ENCODE measurements at places on chromosomes 7 and 10.
A peak's percentile ranks its signal among the peaks of the same experiment; 100 is the strongest.

- no peak for DNase-seq
These were observed 479.2 kb downstream of the HTR7 start for GRCh38 chr10:90378524-90379076.

DNA sequence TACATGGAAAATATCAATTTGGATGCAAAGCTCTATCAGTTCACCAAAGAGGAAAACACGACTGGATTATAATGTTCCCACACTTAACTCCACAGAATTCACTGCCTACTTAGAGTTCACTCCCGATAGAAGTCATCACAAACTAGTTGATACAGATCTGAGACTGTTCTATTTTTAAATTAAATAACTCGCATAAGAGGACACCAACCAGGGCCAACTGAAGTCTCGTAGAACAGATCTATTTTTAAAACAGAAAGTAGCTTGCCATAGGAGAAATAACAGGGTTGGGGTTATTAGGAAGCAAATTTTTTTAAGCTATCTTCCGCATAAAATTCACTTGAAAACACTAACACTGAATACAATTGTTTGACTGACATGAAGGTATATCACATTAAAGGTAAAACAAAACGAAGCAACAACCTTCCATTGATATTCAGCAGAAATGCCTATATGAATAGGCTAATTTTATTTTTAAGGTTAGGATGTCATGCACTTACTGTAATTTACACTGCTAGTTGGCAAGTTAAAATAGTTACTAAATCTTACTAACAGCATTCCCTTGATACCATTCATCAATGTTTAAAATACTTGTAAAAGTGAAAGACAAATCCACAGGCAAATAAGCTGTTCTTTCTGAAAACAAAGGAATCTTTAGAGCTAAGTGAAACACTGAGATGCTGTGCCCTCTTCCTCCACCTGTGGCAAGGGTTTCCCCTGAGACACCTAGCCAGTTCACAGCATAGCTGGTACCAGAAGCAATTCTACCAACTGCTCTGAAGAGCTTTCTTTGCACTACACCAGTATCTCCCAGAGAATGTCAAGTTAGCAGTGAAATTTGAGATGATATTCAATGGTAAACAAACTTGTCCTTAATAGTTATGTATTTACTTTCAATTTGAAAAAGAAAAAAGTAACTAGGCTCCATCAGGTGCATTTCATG, 186.7 kb upstream of the ANK3 start:
- no peak for DNase-seq

DNA sequence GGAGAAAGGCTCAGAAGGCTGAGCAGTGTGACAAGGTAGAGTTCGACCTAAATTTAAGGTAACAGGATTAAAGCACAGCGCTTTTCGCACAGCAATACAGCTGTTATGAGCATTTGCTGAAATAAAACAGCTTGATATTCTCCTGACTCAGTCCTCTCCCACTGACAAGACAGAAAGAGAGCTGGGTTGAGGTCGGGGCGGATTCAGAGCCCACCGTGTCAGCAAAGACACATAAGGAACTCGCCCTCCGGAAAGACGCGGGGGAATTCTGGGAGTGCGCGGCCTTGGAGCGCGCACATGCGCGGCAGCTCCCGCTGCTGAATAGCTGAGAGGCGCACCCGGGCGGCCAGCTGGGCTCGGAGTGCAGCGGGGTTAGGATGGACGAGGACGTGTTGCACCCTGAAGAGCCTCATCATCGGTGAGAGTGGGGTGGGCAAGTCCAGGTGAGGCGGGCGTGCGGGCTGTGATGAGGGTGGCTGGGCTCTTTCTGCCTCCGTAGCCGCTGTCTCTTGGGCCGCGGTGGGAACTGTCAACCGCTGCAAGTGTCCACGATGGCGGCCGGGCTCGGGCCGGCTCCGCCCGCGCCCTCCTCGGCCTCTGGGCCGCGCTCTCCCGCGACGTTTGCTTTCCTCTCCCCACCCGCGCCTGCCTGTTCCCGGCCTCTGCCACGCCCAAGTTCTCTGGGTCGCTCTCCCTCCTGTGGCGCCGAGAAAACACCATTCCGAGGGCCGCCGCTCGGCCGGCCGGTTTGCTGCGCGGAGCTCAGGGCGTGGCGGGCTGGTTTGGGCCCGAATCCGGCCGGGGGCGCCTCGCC, 120.6 kb downstream of the LYZL1 start:
- peak; percentile 11 for DNase-seq

- no peak for DNase-seq
These were observed 434.2 kb downstream of the PARD3 start for GRCh38 chr10:34380856-34381255.

DNA sequence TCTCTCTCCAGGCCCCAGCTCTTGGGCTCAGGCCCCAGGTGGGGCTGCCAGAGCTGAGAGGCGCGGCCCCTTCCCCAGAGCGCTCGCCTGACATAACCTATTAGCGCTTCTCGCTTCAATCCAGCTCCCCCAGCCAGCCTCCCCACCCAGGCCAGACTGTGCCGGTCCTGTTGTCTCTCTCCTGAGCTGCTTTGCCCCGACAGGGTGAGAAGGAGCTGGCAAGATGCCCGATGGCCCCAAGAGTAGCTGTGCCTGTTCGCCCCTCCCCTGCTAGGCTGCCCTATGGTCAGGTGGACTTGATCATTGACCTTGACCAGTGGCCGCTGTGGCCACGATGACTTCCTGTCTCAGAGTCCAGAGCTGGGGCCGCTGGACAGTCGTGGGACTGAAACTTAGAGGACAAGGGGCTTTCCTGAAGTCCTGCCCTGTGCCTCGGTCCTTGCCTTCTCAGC, 9.1 kb downstream of the TMEM270 start:
- no peak for DNase-seq

- DNase-seq = no peak
These were observed 18.2 kb downstream of the OIT3 start for GRCh38 chr10:72911758-72912157.

GRCh38 chr10:8776926-8777622, 722.6 kb downstream of the GATA3 start:
- no peak for DNase-seq

- no peak for DNase-seq
These were observed 6.0 kb downstream of the LDB1 start for GRCh38 chr10:102113956-102114857.

DNA sequence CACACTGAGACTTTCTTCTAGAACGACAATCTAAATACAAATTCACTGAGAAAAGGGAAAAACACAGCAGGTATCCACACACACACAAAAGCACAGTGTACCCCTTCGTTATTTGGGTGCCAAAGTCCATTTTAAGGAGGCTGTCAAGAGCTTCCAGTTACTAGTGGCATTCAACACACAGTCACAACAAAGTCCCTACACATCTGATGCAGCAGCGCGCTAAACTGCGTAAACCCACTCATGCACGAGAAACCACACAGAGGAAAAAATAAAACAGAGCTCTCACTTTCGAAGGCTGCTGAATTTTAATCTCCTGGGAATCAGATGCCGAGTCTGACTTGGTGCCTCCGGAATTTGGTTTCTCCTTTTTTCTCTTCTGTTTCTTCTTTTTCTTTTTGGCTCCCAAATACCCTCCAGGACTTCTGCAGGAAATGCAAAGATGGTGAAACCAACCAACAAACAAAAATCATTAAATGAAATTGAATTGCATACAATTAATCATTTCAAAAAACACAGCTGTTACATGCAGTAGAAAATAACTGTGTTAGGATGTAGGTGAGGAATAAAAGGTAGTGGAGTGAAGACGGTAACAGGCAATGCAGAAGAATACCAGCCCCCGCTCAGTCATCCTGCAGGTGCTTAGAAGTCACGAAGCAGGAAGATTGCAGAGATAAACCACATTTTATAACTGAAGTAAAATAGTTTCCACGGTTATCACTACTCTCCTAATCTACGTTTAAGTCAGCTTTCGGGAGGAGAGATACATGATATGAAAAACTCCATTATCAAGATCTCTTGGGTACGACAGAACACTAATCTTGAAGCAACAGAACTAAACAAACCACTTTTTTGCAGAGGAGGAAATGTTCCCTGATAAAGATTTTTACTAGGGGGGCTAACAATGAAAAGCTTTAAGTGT, 27.1 kb downstream of the NMT2 start:
- no peak for DNase-seq

DNA sequence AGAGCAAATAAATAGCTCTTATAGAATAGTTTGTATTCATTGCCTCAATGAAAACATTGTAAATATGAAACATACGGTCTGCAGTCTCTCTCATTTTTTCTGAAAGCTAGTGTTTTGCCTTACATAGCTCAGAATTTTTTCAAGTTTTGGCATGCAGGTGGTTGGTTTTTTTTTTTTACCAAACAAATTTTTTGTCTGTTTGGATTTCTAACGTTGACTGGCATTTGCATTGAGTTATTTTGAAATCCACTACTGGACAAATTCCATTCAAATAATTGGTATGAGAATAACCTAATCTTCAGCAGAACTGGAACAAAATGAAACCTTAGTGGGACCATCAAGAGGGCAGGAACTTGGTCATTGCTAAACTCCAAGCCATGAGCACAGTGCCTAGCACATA, 107.6 kb upstream of the SAMD8 start:
- no peak for DNase-seq

DNA sequence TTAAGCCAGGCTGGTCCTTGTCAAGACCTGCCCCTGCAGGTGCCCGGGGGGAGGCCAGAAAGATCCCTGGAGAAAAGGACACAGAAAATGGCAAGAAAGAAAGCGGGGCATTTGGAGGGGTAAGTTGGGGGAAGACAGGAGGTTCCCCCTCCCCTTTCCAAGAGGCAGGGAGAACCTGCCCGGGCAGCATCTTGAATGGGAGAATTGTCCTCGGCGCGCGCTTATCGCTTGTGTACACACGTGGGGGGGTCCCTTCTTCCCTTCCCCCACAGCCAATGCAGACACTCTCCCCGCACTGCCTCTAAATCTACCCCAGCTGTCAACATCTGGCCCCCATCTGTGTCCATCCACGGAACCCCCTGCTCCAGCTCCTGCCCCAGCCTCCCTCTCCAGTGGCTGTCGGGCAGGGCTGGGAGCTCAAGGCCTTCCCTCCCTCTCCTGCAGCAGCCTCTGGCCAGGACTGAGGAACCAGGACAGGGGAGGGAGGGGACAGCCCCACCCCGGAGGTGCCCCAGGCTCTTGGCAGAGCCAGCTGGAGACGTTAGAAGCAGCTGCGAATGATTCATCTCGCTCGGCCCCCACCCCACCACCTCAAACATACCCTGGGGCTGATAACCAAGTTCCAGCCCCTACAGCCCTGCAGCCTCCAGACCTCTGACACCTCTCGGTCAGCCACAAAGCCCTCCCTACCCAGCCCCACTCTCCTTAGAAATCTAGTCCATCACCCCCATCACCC, 25.3 kb downstream of the EPHB4 start:
- no peak for DNase-seq

- no peak for DNase-seq
These were observed 3.1 kb downstream of the PALS2 start for GRCh38 chr7:24576171-24577025.

DNA sequence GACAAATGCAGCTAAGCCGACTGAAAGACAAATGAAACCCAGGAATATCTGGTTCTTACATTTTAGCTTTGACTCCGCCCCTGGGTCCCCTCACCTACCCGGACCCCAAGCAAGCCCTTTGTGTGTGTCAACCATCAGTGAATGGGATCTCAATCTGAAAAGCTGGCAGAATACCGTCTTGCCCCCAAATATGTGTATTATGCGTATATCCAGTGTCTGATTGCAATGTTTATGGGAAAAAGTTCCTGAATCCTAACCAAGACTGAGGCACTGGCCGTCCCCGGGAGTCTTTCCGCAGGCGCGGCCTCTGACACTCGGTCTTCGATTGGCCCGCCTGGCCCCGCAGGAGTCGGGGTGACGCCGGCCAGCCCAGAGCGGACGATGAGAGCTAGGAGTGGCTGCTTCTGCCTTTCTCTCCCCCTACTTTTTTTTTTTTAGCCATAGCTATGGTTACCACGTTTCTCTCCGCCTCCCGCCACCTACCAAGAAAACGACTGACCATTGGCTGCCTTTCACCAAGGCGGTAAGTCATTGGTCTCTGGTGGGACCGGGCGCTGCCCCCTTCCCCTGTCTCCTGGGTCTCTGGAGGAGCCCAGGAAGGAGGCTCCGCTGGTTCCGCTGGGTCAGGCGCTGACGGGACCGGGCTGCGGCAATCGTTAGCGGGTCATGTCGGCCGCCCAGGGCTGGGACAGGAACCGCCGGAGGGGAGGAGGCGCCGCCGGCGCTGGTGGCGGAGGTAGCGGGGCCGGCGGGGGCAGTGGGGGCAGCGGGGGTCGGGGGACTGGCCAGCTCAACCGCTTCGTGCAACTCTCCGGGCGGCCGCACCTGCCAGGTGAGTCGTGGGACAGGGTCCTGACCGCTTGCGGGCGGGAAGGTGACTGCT, at the start of gene KLHDC10:
KLHDC10 (plus strand) TSS at position 557 of the 883 bp plus-strand sequence; CDS start at position 667, 110 bp downstream.
- DNase-seq = peak; percentile 92

DNA sequence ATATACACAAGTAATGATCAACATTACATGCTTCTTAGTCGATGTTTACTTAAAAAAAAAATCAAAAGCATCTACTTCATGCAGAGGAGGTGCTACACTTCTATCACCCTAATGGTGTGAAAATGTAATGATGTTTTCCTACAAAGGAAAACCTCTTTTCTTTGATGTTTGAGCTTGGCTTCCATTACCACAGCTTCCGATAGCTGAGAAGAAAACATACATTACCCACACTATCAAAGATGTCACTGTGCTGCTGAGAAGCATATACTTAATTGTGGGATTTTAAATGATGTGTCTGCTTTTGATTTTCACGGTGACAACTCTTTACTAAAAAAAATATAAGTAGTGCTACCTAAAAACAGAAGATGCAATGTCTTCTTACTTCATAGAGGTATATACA, 200.2 kb upstream of the PHF14 start:
- DNase-seq = no peak

DNA sequence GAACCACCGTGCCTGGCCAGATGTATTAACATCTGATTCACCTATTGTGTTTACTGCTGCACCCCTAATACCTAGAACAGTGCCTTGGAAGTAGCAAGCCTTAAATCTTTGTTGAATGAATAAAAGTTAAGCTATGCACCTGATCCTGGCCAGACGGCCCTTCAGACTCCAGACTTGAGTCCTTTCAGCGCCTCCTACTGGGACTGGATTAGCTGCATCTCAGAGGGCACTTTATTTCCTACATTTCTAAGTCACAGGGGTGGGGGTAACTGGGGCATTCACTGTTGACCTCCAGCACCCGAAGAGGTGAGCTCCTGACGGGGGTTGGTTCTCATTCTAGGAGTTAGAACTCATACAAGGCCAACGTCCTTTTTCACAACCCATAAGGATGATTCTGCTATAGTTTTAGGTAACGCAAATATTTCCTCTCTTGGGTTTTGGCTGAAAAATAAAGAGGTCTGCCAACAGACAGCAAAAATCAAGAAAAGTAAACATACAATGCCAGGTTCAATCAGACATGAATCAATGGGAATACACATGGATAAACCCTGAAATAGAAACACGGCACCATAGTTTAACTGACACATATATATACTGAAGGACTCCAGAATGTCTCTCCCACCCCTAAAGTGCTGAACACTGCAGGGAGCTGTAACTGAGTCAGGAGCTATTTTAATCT, 48.0 kb upstream of the DLG5 start:
- DNase-seq = no peak
